ENCODE measurements at places on chromosomes 1 and 21.

GRCh38 chr1:199629624-199630023 is 397.9 kb upstream of the NR5A2 start:
- DNase-seq = no peak

- no peak for DNase-seq
These were observed 12.4 kb downstream of the USP25 start for GRCh38 chr21:15742052-15742670.

- DNase-seq = no peak
These were observed 141.3 kb downstream of the ROR1 start for GRCh38 chr1:63915121-63915520.

DNA sequence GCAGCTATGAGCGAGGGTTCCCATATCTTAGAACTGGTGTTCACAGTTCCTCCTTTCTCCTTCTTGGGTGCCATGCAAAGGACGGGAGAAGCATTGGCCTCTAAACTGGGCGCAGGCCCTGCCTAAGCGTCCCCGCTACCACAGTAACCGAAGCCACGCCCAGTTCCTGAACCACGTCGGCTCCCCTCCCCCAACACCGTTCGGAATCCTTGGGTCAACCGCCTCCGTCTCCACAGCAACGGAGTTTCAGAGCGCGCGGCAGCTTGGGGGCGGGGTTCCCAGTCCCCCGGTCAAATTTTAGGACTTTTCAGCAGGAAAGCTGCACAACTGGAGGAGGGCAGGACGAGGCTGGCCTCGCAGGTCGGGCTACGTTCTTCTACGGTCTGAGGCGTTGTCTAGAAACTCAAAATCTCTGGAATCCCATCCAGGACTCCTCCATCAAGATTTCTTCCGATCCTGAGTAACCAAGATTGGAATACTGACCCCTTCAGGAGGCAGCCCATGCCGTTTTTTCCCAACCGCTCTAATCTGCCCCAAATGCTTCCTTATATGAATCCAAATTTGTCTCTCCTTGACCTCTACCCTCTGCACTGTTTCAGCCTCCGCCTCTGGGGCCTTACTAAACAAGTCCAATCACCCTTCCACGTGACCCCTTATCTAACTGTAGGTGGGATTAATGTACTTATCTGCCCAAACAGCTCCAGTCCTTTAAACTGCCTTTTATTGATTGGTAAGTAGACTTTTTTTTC is at the start of gene SPAG17:
SPAG17 (minus strand) TSS at position 145 of the 749 bp plus-strand sequence; CDS start at position 74, 71 bp downstream.
- no peak for DNase-seq

DNA sequence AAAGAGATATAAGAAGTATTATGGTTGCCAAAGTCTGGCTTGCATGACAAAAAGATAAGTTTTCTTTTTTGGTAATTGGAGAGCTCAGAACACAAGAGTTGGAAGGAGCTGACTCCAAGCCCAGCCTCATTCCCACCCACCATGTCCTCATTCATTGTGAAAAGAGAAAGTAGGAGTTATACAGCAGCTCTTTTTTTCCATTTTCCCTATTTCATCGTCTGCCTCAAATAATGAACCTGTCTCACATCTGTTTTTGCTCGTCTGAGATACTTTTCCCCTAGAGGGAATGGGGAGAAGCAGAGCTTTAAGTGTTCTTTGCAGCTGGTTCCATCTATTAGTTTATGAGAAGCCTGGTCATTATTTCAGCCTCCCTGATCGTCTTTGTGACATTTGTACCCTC is 34.7 kb downstream of the AGT start:
- no peak for DNase-seq

GRCh38 chr1:9807541-9807940 is 16.2 kb downstream of the CLSTN1 start:
- no peak for DNase-seq

DNA sequence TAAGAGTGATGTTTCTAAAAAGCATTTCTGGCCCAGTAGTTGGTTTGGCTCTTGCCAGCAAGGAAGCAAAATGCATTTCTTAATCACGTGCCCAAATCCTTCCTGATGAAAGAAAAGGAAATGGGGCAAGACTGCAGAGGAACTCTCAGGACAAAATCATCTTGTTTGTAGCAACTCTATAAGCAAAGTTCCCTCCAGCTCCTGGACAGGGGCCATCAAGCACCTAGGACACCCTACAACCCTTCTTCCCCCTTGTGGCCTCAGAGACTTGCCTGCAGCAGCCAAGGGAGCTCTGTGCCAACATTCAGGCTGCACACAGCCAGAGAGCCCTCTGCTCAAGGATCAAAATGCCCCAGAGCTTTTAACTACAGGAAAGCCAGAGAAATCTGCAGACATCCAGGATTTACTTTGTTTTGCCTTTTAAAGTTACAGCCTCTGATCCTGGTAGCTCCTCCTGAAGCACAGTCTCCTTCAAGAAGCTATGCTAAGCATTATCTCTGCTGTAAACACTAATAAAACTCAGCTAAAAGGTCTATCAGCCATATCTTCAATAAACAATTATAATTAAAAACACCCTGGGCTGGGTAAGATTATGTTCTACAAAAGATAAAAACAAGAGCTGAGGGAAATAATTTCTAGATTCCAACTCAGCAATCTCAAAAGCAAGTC is 105.0 kb downstream of the KIAA0319L start:
- no peak for DNase-seq

GRCh38 chr1:232627645-232628334 is 2.1 kb downstream of the SIPA1L2 start:
- DNase-seq = peak; percentile 42

- DNase-seq = no peak
These were observed 458.5 kb upstream of the DEPDC1 start for GRCh38 chr1:68955424-68955823.

GRCh38 chr1:8073112-8073855 is 47.2 kb upstream of the ERRFI1 start:
- DNase-seq = no peak

GRCh38 chr21:39350094-39351005 is 1.5 kb upstream of the HMGN1 start:
- DNase-seq = no peak

- peak; percentile 68 for DNase-seq
These were observed 82.0 kb downstream of the UCHL5 start for GRCh38 chr1:192977089-192977706.

- DNase-seq = no peak
These were observed 14.3 kb downstream of the ATP2B4 start for GRCh38 chr1:203640723-203641502.

- DNase-seq = no peak
These were observed 174.8 kb downstream of the TOMM20 start for GRCh38 chr1:234953655-234954405.

DNA sequence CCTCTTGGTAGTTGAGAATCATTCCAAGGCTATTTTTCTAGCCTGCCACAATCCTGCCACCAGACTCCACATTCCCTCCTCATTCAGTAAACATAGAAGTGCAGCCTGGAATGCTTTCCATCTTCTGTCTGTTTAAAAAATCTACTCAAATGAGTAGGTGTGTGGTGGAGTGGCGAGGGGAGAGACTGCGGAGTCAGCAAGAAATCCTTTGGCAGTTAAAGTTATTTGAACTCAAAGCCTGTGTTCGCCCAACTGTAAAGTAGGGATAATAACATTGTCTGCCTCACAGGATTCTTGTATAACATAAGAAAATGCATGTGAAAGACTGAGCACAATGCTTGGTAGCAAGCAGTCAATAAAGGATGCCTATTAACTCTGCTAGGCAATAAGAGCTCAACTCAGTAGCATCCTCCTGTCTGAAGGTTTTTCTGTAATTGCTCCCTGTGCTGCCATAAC is 22.2 kb upstream of the DPT start:
- no peak for DNase-seq

GRCh38 chr1:30117685-30118084 is 605.7 kb downstream of the MATN1 start:
- DNase-seq = no peak

DNA sequence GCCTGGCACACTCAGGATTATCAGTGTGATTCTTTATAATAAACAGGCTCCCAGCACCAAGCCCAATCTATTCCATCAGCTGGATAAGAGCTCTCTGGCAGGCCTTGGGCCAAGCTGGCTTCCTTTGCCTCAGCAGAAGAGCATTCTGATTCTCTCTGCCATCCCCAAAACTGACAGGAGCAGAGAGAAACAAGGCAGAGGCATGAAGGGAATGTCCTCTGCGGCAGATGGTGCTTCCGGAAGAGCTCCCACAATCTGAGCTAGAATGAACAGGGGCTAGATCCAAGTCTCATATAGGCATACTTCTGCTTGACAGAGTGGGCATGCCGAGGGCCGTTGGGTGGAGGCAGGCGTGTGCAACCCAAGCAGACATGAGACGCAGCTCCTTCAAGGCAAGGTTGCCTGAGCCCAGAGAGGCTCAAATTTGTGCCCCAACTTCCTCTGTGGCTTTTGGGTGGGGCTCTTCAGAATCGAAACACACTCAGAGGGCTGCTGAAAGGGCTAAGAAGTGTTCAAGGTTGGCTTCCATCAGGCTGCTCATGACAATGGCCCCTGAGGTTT is 4.0 kb downstream of the CAPN2 start:
- DNase-seq = no peak

- no peak for DNase-seq
These were observed 96.4 kb upstream of the PPP2R5A start for GRCh38 chr1:212188599-212189351.

- no peak for DNase-seq
These were observed 167.0 kb downstream of the ADSS2 start for GRCh38 chr1:244284641-244285156.

DNA sequence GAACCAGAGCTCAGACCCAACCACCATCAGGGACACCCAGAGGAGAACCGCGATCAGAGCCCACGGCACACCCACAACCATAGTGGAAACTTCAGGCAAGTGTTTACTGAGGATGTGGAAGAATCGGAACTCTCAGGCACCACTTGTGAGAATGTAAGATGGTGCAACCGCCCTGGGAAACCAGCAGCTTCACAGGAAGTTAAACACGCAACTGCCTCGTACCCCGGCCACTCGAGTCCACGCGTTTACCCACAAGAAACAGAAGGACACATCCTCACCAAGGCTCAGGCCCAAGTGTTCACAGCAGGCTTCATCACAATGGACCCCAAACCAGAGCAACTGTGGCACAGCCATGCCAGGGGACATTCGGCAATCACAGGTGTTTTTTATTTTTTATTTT is 51.4 kb upstream of the COL6A2 start:
- no peak for DNase-seq

GRCh38 chr1:109170035-109170764 is 43.5 kb upstream of the SARS1 start:
- DNase-seq = no peak

DNA sequence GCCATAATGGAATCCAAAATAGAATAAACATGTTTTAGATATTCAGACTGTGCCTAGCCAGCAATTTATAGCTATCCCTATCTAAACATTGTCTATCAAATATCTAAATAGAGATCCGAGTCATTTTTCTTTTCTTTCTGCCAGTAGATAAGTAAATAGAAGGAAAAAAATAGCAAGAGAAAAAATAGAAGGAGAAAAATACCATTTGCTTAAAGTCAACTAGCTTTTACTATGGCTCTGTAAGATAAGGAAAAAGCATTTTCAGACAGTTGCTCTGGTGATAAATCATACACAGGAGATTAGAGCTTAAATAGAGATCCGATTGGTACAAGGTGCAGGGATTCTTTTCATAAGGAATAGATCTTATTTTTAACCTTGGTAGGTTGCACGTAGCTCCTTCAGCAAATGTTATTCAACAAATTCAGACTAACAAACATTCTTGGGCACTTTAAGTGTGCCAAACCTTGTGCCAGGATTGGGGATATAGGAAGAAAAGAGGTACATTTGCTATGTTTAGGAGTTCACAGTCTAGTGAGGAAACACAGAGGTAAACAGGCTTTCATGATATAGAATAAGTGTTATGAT is 70.1 kb upstream of the CCDC190 start:
- DNase-seq = no peak

DNA sequence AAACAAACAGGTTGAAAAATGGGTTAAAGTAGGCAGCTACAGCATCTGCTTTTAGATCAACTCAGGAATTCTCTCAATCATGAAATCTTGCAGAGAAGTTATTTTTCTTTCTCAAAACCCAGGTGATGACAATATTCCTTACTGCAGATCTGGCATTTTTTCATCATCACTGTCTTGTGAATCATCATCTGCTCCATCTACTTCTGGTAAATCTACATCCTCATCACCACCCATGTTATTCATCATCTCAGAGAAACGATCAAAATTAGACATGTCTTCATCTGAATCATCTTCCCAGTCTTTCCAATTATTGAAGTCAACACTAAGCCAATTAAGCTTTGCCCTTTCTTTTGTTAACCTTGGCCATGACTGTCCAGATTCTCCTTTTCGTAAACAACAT is 21.8 kb downstream of the GBP2 start:
- DNase-seq = no peak

GRCh38 chr1:85344256-85344694 is 67.8 kb upstream of the BCL10 start:
- no peak for DNase-seq

GRCh38 chr1:2300004-2300771 is 72.1 kb downstream of the SKI start:
- no peak for DNase-seq

- DNase-seq = no peak
These were observed 52.6 kb upstream of the B3GALNT2 start for GRCh38 chr1:235556807-235557206.

DNA sequence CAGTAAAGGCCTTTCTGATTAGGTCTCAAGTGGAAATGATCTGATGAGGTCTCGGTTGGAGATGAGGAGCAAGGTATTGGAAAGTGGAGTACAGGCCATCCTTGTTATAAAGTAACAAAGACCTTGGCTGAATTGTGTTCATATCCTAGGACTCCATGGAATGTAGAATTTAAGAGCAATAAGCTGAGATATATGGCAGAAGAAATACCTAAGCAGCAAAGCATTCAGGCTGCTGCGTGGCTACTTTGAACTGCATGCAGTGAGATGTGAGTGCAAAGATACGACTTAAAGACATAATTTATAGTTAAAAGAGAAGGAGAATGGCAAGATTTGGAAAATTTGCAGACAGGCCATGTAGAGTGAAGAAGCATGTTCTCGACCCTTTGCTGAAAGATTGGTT is 11.2 kb upstream of the XPR1 start:
- DNase-seq = no peak

DNA sequence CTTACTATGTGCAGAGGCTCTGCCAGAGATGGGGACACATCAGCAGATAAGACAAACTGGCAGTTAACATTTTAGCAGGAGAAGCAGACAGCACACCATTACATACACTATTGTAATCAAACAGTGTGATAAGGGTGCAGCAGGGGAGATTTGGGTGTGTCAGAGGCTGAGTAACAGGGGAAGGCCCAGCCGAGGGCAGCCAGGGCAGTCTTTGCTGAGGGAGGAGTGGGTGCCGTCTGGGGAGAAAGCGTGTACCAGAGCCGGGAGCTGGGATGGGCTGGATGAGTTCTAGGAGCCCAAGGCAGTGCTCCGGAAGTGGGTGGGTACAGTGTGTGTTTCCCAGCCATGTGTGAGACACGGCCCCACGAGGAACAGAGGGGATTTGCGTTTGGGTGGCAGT is 31.2 kb downstream of the KCNA10 start:
- DNase-seq = no peak

DNA sequence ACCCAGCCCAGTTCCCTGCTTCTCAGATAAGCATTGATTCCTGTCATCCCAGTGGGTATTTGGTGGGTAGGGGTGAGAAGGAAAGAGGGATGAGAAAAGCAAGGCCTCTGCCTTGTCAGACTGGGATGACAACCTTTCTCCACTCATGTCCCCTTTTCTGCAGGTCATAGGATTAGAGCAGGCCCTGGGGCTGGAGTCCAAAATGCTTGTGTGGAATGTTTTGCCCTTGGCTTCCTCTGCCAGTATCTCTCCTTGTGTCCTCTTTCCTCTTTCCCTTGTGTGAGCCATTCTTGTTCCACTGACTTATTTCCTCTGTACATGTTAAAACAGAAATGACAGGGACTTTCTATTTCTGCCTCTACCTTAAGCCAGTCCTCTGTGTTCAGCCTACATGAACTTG is 4.1 kb downstream of the ATP2B4 start:
- DNase-seq = no peak

- DNase-seq = no peak
These were observed 83.0 kb upstream of the COL11A1 start for GRCh38 chr1:103191327-103191726.

All from SHP77 treated with DMSO at 0.1 percent for 48 hours (cell line).